CD8-positive, alpha-beta T cell (primary cell): ENCODE measurements at places on chromosomes 3 and 15.

GRCh38 chr3:177596248-177596815, 399.1 kb upstream of the TBL1XR1 start:
- no peak for DNase-seq

GRCh38 chr3:58025837-58026569, 17.8 kb downstream of the FLNB start:
- peak; percentile 29 for DNase-seq

GRCh38 chr15:39890621-39891020, 29.4 kb downstream of the GPR176 start:
- DNase-seq = no peak

DNA sequence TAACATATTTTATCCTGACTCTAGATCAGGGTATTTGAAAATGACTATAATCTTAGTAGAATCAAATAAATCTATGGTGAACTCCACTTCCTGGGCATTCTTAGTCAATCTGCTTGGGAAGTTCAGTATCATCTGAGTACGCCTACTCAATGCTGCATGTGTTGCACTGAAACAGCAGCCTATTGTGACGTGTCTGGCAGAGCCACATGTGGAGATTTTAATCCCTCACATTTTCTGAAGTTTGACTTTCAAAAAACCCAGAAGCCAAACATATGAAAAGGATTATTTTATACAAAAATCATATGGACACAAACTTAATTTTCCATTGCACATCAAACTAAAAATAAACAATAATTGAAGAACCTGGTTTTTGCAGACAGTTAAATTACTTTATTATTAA, 798.3 kb downstream of the ROBO1 start:
- no peak for DNase-seq

DNA sequence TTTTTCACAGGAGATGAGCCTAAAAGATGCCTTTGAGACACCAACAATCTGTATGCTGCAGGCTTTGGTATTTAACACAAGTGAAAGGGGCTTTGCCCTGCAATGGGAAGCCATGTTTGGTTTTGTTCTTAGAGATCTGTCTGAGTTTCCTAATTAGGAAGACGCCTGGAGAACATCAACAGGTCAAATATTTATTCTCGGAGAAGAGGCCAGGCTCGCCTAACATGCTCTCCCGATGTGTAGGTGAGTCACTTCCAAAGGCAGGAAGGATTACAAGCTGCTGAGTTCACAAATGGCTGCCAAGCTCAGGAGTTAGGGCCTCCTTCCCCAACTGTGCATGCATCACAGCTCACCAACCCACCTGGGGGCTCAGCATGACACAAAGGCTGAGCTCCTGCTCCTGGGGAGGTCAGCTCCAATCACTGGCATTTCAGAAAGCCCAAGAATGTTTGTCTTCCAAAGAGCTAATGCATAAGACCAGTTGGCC, 119.5 kb upstream of the PRICKLE2 start:
- no peak for DNase-seq

DNA sequence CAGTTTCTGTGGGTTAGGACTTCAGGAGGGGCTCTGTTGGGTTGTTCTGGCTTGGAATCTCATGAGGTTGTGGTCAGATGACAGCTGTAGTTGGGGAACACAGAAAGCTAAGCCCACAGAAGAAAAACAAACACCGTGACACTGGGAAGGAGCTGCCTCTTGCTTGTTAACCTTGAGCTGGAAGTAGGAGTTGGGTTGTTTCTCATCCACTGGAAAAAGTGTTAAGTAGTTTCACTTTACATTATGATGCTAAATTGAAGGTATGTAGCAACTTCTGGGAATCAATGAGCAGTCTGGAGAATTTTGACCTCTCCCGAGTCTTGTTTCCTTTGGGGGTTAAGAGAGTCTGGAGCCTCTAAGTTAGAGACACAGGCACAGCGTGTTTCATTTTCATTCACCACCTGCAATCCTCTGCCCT, 20.4 kb downstream of the HACD3 start:
- DNase-seq = no peak

DNA sequence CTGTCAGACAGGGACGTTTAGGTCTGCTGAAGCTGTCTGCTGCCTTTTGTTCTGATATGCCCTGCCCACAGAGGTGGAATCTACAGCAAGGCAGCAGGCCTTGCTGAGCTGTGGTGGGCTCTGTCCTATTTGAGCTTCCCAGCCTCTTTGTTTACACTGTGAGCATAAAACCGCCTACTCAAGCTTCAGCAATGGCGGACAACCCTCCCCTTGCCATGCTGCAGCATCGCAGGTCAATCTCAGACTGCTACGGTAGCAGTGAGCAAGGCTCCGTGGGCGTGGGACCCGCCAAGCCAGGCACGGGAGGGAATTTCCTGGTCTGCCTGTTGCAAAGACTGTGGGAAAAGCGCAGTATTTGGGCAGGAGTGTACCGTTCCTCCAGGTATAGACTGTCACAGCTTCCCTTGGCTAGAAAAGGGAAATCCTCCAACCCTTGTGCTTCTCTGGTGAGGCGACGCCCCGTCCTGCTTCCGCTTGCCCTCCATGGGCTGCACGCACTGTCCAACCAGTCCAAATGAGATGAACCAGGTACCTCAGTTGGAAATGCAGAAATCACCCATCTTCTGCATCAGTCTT, 71.4 kb downstream of the SPSB4 start:
- DNase-seq = no peak

DNA sequence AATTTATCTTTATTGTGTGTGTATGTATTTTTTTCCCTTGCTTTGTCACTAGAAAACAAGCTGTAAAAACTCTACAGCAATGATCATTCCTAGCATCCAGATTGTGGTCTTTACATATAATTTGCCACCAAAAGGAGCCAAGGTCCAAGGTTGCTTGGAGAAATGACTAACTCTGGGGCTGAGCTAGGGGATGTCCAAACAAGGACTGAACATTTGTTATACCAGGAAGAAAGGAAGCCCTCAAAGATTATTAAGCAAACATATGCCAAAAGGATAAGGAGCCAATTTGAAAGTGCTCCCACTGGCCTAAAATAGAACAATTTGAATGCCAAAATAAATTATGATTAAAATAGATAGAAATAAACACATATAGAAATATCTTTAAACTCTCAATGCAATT, 293.3 kb downstream of the ZIC1 start:
- no peak for DNase-seq

DNA sequence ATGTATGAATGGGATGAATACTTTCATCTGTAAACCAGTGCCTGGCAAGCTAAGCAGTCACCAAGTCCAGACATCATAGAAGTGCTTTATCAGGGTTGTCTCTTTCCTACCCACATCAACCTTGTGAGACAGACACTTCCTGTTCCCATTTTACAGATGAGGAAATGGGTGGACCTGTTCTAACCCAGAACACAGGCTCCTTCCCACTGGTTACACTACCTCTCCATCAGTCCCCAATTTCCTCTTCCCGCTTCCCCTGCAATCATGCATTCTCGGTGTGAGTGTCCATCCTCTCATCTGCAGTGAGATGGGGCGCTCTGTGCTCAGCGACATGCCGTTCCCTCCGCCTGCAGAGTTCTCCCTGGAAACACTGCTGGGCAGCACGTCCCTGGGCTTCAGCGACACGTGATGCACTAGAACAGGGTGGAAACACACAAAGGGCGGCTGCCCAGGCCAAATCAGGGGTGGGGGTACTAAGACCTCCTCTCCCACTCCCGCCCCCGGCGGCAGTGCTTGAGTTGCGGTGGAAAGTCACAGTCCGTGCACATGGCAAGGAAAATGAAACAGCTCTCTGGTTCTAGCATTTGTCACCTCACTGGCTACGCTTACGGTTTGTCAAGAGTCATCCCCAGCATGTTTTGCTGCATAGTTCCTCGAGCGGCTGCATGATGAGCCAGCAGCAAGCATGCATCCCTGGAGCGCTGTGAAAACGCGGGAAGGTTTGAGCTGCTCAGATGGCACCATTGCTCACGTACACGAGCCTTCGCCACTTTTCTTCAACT, 201.1 kb downstream of the ADAMTS17 start:
- DNase-seq = no peak

GRCh38 chr15:64893481-64894394, 18.0 kb upstream of the ANKDD1A start:
- DNase-seq = peak; percentile 95

GRCh38 chr15:79562899-79563298, 130.8 kb downstream of the MINAR1 start:
- no peak for DNase-seq
